ENCODE measurements at places on chromosomes 13 and 19.
A peak's percentile ranks its signal among the peaks of the same experiment; 100 is the strongest.

DNA sequence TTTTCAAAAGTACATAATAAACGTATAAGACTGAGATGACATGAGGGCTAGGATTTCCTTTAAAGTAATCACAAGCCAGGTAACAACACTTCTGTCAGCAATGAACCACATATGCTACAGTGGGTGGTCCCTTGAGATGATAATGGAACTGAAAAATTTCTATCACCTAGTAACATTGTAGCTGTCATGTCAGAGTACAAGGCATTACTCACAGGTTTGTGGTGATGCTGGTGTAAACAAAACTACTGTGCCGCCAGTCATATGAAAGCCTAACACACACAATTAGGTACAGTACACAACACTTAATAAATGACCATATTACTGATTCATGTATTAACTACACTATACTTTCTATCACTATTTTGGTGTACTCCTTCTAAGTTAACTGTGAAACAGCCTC, 36.8 kb downstream of the MIPEP start:
- no peak overlapping the region for H3K4me3 ChIP-seq
- peaks cover 8% of the 10 kb centered on the region for H3K4me1 ChIP-seq
- no peak for DNase-seq
- no peaks in the 10 kb centered on the region for H3K27me3 ChIP-seq
- H3K36me3 ChIP-seq = peaks cover 5% of the 10 kb centered on the region
- no peak overlapping the region for H3K27ac ChIP-seq

DNA sequence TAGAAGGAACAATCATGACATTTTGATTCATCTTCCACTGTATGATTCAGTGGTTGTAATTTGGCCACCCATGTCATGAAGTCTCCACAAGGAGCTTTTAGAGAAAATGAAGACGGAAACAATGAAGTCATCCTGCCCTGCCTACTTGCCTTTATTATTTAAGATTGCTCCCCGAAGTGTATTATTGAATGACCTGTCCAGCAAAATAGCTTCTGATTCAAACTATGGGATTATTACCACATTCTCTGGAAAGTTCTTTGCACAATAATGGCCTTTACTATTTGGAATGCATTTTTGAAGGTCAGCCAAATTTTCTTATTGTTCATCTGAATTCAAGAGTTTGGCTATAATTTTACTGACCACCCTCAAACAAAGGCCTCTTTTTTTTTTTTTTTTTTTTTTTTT, 77.8 kb upstream of the RFC3 start:
- no peaks in the 10 kb centered on the region for H3K27me3 ChIP-seq
- peaks cover 20% of the 10 kb centered on the region for H3K4me1 ChIP-seq
- no peak for DNase-seq
- no peak overlapping the region for H3K27ac ChIP-seq
- H3K4me3 ChIP-seq = no peak overlapping the region
- H3K36me3 ChIP-seq = no peaks in the 10 kb centered on the region

- no peaks in the 10 kb centered on the region for H3K36me3 ChIP-seq
- H3K27ac ChIP-seq = no peak overlapping the region
- H3K4me1 ChIP-seq = no peaks in the 10 kb centered on the region
These were observed 904.8 kb upstream of the PCDH20 start for GRCh38 chr13:62320129-62321108.

DNA sequence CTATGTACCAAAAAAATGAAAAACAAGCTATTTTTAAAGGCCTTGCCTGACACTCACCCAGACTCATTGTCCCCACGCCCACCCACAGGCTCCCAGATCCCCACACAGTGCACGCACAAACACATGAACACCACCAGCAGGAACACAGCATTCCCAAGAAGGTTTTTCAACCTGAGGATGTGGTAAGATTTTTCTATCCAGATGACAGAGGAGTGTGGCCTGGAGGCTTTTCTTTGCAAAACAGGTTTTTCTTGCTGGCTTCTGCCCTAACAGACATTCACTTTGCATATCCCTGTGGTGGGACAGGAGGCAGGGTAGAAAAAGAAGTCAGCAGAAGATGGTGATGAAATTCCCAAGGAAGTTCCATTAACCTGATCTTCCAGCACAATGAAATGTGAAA, 97.8 kb downstream of the KLF12 start:
- H3K4me3 ChIP-seq = no peak overlapping the region
- no peaks in the 10 kb centered on the region for H3K27me3 ChIP-seq
- DNase-seq = no peak
- peaks cover 49% of the 10 kb centered on the region for H3K4me1 ChIP-seq
- H3K36me3 ChIP-seq = no peaks in the 10 kb centered on the region
- no peak overlapping the region for H3K27ac ChIP-seq

DNA sequence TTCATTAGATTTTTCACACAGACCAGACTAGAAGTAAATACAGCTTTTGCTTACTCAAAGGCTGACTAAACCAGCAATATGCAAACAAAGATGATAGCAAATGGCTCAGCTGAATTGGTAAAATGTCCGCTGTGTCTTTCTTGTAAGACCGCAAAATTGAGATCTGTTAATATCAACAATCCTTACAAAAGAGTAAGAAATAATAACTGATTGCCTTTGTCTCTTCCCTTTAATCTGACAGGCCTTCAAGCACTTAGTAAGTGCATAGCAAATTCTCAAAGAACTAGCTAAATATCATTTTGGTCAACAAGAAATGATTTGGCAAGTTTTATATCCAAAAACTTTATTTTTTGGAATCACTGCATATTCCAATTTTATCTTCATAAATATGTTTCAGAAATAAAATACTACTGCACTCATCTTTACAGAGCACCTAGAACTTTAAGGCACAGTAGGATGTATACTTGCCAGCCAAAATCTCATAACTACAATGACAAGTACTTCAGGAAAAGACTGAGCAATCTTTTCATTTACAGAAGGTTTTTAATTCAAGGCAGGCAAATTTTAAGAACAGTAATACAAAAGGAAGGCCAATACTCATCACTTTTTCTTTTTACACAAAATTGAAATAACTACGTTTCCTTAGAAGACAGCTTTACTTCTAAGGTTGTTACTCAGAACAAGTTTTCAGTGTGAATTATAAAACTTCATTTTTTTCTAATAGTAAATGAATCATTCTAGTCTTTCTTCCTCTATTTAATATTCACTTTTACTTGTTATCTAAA, 1.1 kb downstream of the ELF1 start:
- H3K36me3 ChIP-seq = peaks cover 18% of the 10 kb centered on the region
- H3K4me3 ChIP-seq = peak overlapping the region; percentile 81
- DNase-seq = no peak
- peak overlapping the region; percentile 99 for H3K27ac ChIP-seq
- peaks cover 38% of the 10 kb centered on the region for H3K4me1 ChIP-seq

DNA sequence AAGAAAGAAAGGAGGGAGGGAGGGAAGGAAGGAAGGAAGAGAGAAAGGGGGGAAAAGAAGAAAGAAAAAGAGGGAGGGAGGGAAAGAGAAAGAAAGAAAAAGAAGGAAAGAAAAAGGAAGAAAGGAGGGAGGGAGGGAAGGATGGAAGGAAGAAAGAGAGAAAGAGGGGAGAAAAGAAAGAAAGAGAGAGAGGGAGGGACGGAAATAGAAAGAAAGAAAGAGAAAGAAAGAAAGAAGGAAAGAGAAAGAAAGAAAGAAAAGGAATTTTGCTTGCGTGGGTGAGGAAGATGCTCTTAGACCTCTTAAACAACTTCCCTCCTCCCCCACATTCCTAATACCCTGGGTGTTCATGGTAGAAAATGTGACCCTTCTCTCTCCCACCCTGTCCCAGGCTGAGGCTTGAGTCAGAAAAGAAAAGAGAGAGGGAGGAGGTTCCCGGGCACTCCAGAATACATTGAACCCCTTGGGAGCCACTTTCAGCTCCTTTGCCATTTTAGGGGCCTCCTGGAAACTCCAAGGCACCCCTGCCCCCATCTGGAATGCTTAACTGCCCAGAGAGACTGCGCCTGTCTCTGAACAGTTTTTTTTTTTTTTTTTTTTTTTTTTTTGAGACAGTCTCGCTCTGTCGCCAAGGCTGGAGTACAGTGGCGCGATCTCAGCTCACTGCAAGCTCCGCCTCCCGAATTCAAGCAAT, 9.2 kb upstream of the KANK3 start:
- no peaks in the 10 kb centered on the region for H3K36me3 ChIP-seq
- H3K4me3 ChIP-seq = no peak overlapping the region
- DNase-seq = no peak

GRCh38 chr13:79675931-79676660, 195.1 kb downstream of the NDFIP2 start:
- no peak overlapping the region for H3K27ac ChIP-seq
- no peaks in the 10 kb centered on the region for H3K36me3 ChIP-seq

DNA sequence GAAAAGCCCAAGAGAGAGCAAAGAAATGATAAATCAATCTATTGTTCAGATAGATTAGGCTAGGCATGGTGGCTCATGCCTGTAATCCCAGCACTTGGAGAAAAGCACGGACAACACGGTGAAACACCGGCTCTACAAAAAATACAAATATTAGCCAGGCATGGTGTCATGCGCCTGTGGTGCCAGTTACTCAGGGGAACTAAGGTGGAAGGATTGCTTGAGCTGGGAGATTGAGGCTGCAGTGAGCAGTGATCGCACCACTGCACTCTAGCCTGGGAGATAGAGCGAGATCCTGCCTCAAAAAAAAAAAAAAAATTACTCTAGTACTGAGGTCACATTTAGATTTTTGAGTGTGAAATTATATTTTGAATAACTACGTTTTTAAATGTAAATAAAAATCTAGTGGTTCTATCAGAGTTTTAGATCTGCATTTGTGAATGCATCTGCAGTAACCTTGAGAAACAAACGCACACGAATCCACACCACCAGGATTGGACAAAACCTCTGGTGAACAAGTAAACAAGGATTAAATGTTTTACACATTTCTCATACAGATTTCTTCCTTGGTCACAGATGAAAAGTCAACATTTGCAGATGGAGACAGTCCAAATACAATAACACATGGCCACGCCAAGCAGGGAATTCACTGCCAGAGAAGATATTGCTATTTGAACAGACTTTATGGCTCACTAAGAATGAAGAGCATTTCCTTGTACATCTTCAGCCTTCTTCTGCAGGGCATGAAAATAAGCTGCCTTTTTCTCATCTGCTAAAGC, 917.6 kb downstream of the PCDH9 start:
- no peak overlapping the region for H3K4me3 ChIP-seq
- DNase-seq = no peak
- H3K36me3 ChIP-seq = no peaks in the 10 kb centered on the region
- no peak overlapping the region for H3K27ac ChIP-seq

DNA sequence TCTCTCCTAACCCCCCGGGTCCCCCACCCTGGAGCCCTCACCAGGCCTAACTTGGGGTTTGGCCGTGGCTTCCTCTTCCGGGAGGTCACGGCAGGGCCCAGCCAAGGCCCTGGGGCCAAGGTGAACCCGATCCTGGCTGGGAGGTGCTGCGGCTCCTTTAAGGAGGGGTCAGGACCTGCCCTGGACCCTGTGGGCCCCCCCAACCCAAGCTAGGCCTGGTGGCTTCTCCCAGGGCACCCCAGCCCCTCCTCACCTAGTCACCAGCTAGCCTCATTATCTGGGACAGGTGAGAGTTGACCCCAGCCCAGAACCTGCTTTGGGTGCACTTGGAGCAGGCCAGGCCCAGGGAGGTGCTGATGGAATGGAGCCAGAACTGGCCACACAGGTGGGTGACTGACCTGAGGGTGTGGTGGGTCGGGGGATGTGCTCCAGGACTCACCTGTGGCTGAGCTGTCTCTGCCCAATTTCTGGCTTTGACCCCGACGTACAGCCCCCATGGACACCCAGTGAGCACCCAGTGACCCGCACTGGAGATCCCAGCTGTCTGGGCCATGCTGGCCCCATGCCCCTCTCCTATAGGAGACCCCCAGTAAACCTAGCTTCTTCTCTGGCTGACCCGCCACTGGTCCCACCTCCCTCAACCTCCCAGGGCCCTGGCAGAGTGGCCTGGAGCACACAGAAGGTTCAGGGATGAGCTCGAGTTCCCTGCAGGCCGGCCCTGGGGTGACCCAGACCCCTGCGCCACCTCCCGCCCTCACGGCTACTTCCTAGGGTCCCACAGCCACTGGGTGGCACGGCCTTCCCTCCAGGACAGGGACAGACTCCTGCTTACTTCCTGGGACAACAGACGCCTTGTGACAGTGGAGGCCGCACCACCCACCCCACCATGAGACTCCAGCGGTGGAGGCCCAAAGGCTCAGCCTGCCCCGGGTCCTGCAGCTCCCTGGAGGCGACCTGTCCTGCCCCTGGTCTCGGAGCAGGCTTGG, 6.7 kb upstream of the MKNK2 start:
- peaks cover 57% of the 10 kb centered on the region for H3K4me1 ChIP-seq
- no peaks in the 10 kb centered on the region for H3K27me3 ChIP-seq
- H3K27ac ChIP-seq = peak overlapping the region; percentile 82

GRCh38 chr13:103941506-103942140, 875.4 kb upstream of the SLC10A2 start:
- H3K27me3 ChIP-seq = no peaks in the 10 kb centered on the region
- no peaks in the 10 kb centered on the region for H3K36me3 ChIP-seq
- DNase-seq = no peak

DNA sequence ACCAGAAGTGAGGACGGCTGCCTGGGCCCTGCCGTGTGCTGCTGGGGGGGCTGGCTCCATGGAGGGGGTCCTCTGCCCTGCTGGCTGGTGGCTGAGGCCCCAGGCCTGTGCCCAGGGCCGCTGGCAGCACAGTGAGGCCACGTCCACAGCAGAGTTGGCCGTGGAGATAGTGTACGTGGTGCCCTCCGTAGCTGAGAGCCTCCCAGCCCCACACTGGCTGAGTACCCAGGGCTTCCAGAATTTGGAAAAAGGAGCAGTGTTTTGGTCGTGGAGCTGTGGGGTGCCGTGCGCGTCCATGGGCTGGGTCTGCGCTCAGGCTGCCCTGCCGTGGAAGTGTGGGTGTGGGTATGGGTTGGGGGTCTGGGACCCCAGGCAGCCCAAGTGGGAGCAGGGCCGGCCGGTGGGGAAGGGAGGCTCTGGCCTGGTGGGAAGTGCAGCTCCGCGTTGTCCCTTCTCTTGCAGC, 5.9 kb downstream of the PTBP1 start:
- no peak for DNase-seq
- H3K36me3 ChIP-seq = peaks cover 61% of the 10 kb centered on the region
- no peaks in the 10 kb centered on the region for H3K27me3 ChIP-seq
- no peak overlapping the region for H3K4me3 ChIP-seq
- H3K4me1 ChIP-seq = peaks cover 35% of the 10 kb centered on the region

GRCh38 chr13:23146006-23146405, 34.8 kb upstream of the SGCG start:
- no peak overlapping the region for H3K27ac ChIP-seq
- no peaks in the 10 kb centered on the region for H3K27me3 ChIP-seq
- DNase-seq = no peak
- H3K4me1 ChIP-seq = no peaks in the 10 kb centered on the region

DNA sequence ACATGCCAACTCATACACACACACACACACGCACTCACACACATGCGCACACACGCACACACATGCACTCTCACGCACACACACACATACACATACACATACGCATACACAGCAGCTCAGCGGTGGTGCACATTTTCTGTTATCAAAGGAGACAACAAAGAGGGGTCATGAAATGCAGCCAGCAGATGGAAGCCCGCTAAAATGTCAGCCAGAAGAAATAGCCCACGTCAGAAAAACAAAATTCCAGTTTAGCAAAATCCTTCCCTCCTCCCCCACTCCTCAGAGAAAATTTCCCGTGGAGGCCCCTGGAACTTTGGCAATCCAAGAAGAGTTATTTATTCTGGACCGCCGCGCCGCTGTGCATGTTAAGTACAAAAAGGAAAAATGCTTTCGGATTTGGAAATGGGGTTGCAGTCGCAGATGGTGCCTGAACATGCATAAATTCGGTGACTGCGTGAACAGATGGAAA, 114.6 kb upstream of the VSTM2B start:
- no peak overlapping the region for H3K27ac ChIP-seq
- H3K36me3 ChIP-seq = no peaks in the 10 kb centered on the region
- DNase-seq = no peak
- H3K4me1 ChIP-seq = no peaks in the 10 kb centered on the region

- H3K27me3 ChIP-seq = peaks cover 5% of the 10 kb centered on the region
- no peak overlapping the region for H3K4me3 ChIP-seq
- H3K4me1 ChIP-seq = peaks cover 46% of the 10 kb centered on the region
- H3K36me3 ChIP-seq = no peaks in the 10 kb centered on the region
- no peak overlapping the region for H3K27ac ChIP-seq
These were observed 75.3 kb upstream of the SERP2 start for GRCh38 chr13:44298314-44298713.

Data from activated naive CD4-positive, alpha-beta T cell treated with anti-CD3 and anti-CD28 coated beads for 36 hours (primary cell).